ENCODE measurements at places on chromosomes 4 and X. TPM values are rescaled to one million over a fixed set of nuclear protein-coding genes. Genes with fewer than 3 reads are reported as not detected.

Gene CENPVL1
- total RNA-seq = not detected

Gene TEX28
- not detected for total RNA-seq

Gene CSAG3
- total RNA-seq = not detected

Gene NEUROG2
- not detected for total RNA-seq

Gene JADE1
- 41.0 TPM for total RNA-seq
